ENCODE measurements at places on chromosomes 16 and 17.

DNA sequence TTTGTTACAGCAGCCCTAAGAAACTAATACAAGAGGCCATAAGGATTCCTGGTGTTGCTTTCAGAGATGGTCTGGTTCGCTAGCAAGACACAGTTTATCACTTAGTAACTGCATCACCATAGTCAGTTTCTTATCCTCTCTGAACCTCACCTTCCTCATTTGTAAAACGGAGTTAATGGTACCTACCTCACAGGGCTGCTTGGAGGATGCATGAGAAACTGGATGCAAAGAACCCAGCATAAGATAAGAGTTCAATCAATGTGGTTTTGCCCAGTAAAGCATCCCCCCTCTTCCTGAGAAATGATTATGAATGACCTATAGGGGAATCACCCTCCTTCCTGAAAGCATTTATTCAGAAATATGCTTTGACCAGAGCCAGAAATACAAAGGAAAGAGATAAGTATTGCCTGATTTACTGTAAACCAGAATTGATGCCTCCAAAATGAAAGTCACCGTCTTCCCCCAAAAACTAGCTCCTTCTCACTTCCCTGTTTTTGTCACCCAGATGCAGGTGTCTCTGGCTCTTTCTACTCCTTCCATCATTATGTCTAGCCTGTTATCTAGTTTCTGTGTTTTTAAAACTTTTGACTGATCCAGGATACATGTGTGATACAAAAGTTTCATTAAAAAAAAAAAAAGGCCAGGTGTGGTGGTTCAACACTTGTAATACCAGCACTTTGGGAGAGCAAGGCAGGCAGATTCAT is 2.8 kb upstream of the TEFM start:
- no peak for DNase-seq

DNA sequence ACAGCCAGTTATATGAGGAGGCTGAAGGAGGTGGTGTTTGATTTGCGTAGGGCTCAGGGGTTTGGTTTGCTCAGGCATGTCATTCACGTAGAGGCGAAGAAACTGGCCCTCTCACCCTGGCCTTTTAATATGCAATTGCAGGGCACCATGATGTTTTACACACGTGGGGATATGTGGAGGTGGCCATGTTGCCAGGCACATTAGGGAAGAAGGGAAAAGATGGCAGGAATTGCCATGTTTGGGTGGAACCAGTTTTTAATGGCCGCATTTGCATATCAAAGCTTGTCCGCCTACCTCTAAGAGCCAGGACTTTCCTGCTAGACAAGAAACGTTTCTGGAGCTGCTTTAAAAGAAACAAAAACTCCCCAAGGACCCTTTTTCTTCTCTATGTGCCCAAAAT is 1483.7 kb upstream of the GOT2 start:
- no peak for DNase-seq

DNA sequence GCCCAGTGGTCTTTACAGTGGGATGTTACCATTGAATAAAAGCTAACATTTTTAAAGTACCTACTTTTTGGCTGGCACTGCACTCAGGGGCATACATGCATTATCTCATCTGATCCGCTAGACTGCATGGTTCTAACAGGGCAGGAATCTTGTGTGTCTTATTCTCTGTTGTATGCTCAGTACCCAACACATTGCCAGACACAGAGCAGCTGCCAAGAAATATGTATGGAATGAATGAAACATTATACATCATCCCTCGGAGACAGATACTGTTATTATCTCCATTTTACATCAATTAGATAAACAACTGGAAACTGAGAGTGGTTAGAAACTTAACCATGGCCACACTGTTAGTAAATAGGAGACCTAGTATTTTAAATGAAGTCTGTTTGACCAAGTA is 74.1 kb upstream of the CDH11 start:
- DNase-seq = no peak

GRCh38 chr17:73831699-73832098 is 187.5 kb upstream of the SDK2 start:
- DNase-seq = no peak

DNA sequence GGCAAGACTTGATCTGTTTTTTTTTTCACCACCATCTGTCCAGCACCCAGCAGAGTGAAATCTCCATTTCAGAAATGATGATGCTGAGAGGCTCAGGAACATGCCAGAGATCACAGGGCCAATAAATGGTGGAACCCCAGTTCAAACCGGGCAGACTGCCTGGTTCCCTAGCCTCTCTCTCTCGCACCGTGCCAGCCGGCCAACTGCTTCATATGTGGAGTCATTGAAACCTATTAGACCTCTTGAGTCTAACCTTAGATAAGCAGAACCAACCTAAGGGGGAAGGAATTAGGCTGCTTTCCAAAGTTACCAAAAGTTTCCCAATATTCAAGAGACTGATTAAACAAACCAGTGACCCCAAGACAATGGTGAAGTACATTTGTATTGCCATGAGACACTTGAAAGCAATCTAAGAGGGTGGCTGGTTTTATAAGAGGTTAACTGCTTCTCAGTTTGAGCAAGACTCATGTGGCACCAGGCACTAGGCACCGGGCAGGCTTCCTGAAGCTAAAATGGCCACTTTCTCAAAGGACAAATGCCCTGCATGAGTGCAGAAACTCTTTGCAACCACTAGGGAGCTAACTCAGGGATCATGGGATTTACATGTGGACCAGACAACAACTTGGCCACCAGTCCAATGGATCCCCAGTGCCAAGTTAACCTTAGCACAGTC is 18.4 kb downstream of the TOX3 start:
- DNase-seq = no peak
